Cerebellum (tissue), 4 donors: ENCODE measurements at places on chromosomes 4 and X. TPM values are rescaled to one million over a fixed set of nuclear protein-coding genes. Genes with fewer than 3 reads are reported as not detected.
A peak's percentile ranks its signal among the peaks of the same experiment; 100 is the strongest.

Gene RTL3
- total RNA-seq, result not detected

GRCh38 chr4:123874063-123874462 lies 477.5 kb downstream of the SPRY1 start:
- DNase-seq, result no peak

DNA sequence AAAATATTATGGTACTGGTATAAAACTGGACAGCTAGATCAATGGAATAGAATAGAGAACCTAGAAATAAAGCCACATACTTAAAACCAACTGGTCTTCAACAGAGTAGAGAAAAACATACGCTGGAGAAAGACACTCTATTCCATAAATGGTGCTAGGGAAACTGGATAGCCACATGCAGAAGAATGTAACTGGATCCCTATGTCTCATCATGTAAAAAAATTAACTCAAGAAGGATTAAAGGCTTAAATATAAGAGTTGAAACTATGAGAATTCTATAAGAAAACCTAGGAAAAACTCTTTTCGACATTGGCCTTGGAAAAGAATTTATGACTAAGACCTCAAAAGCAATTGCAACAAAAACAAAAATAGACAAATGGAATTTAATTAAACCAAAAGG lies 114.6 kb downstream of the PCDH18 start:
- DNase-seq, result no peak

- no peak for DNase-seq
Measured at GRCh38 chr4:21410372-21410771, 538.2 kb downstream of the KCNIP4 start.

Gene S100G
- not detected for total RNA-seq

GRCh38 chr4:113144091-113144490 lies 94.6 kb downstream of the ANK2 start:
- DNase-seq, result no peak

GRCh38 chr4:57214654-57215411 lies 104.6 kb upstream of the IGFBP7 start:
- DNase-seq, result no peak

GRCh38 chrX:154735695-154736393 lies 15.0 kb downstream of the GAB3 start:
- no peak for DNase-seq

Gene F11
- not detected for total RNA-seq

DNA sequence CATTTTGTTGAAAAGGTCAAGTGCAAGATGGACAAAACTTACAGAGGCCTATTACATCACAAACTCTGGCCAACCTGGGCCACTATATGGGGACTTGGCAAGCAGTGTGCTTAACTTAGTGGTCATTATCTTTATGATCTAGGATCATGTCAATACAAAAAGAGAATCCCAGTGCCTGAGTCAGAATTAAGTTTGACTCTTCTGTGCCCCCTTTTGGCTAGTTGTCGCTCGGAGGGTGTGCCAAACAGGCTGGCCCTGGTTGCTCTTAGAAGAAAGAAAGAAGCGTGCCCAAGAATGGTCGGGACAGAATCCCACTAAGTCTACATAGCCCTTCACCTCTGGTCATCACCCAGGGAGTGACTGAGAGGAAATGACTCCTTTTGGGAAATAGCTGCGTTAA lies 100.1 kb downstream of the EIF4E start:
- no peak for DNase-seq

Gene UGT8
- 11.3 TPM for total RNA-seq

- DNase-seq, result no peak
Measured at GRCh38 chr4:180116840-180117239, 2126.4 kb upstream of the TENM3 start.

Gene TCEAL2
- 16.1 TPM for total RNA-seq

GRCh38 chrX:47815901-47816845 lies 20.5 kb upstream of the ZNF81 start:
- no peak for DNase-seq

- no peak for DNase-seq
Measured at GRCh38 chrX:112687189-112687691, 7.5 kb upstream of the LHFPL1 start.

Gene PLAC8
- total RNA-seq, result 0.82 TPM

DNA sequence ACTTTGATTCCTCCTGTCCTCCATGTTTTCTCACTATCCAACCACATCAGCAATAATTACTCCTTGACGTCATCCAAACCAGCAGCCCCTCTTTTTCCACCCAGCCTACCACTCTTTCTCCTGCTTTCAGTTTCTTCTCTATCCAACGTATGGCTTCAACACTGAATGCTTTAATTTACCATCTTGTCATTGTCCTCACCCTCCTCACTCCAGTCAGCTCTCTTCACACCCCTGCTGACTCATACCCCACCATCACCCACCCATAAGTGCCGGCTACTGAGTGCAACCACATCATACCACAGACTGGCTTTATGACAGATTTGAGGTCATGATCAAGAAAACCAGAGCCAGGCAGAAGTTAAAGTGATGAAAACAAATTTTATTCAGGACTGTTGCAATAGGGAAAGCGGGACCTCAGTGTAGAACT lies 9.8 kb upstream of the ANXA5 start:
- DNase-seq, result no peak

GRCh38 chr4:125826801-125827695 lies 512.3 kb downstream of the FAT4 start:
- no peak for DNase-seq

DNA sequence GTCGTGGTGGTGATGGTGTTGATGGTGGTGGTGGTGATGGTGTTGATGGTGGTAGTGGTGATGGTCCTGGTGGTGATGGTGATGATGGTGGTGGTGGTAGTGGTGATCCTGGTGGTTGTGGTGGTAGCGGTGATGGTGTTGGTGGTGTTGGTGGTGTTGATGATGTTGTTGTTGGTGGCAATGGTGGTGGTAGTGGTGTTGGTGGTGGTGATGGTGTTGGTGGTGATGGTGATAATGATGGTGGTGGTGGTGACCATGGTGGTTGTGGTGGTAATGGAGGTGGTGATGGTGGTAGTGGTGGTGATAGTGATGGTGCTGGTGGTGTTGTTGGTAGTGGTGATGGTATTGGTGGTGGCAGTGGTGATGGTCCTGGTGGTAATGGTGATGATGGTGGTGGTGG lies 49.1 kb downstream of the TLR10 start:
- no peak for DNase-seq

Gene GPRASP3
- 33.4 TPM for total RNA-seq

GRCh38 chrX:148659481-148659880 lies 159.1 kb downstream of the AFF2 start:
- no peak for DNase-seq

GRCh38 chrX:155434906-155435743 lies 23.3 kb downstream of the F8A3 start:
- no peak for DNase-seq

DNA sequence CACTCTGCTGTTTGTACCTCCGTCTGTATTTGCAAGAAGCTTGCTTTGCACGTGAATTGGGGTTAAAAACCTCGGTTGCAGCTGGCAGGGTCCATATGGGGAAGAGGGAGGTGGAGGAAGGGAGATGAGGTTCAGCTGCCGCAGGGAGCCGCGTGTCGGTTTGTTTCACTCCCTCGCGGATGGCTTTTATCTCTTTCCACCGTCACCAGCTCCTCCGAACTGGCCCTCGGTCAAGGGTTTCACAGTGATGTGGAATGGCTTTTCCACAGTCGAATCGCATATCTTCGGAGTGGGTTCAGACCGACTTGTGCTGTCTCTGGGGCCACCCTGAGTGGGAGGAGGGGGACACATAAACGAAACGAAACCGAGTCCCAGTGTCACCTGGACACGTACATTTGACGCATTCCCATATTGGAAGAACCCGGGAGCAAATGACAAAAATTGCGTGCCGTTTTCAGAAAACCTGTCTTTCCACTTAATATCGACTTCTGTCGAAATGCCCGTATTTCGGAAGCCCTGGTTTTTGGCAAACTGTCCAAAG lies 929 bp downstream of the ZBTB33 start:
- peak; percentile 8 for DNase-seq

DNA sequence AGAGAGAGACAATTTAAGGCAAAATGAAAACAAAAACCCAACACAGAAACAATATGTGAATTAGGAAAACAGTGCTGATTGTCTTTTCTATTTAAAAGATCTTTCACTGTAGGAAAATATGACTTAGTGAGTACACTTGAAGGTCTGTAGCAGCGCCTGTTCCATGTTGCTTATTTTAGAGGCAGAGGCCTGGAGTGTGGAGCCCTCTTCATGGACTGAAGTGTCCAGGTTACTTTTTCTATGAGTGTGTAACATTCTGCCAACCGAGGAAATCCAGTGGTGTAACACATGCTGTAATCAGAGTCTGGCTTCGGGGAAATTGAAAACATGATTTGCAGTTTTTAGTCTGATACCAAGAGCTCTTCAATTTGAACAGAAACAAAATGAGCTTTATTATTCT lies 64.0 kb upstream of the GPRIN3 start:
- DNase-seq, result no peak

Gene HHIP
- total RNA-seq, result 10.6 TPM

DNA sequence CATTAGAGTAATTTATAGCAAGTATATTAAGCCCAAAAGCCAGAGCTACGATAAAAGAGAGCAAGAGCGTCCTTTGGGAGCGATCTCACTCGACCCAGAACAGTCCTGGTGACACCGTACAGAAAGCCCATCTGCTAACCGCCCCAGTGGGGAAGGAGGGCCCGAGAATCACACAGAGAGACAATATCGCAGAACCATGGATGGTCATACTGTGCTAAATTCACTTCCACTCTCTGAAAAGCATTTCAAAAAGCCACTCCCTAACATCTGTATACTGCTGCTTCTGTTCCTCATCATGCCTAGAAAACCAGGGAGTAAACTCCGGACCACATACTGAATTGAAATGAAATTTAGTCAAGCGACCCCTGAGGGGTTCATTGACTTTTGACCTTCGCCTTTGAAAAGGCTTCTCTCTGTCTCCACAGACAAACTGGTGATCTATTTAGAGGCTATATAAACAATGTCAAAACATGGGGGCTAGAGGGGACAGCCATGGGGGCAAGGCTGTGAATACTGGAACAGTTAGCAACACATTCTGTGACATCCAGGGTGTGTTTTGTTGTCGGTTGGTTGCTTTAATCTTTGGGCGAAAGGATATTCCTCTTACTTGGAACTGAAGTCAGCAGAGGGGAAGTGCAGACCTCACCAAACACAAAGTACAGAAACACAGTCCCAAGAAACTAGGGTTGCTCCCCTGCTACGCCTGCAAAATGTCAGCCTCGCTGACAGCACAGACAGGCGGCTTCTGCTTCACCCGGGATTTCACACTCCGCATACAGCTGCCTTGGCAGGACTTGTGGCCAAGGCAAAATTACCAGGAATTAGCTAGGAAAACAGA lies 129.0 kb upstream of the RASGEF1B start:
- DNase-seq, result no peak

Gene NR3C2
- total RNA-seq, result 10.1 TPM

Gene TMEM144
- total RNA-seq, result 4.0 TPM

- DNase-seq, result no peak
Measured at GRCh38 chrX:97672138-97672537, 788.4 kb downstream of the RPA4 start.

DNA sequence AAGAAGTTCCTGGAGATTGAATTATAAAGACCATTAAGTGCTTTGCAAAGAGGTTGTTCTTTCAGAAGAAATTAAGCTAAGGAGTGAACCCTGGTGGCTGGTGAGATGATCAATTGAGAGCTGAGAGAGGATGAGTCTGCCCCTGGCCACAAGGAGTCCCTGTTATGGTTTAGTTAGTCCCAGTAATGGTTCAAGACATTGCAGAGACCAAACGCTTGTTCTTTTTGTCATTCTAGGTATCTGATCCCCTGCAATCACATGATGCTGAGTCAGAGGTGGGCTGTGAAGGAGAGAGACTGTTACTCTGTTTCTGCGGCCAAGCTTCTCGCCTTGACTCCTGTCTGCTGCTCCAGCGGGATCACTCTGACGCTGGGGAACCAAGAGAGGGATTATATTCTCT lies 114.5 kb downstream of the GATB start:
- DNase-seq, result no peak

GRCh38 chr4:183797445-183798300 lies 107.4 kb upstream of the STOX2 start:
- no peak for DNase-seq

Gene HAND2
- not detected for total RNA-seq

DNA sequence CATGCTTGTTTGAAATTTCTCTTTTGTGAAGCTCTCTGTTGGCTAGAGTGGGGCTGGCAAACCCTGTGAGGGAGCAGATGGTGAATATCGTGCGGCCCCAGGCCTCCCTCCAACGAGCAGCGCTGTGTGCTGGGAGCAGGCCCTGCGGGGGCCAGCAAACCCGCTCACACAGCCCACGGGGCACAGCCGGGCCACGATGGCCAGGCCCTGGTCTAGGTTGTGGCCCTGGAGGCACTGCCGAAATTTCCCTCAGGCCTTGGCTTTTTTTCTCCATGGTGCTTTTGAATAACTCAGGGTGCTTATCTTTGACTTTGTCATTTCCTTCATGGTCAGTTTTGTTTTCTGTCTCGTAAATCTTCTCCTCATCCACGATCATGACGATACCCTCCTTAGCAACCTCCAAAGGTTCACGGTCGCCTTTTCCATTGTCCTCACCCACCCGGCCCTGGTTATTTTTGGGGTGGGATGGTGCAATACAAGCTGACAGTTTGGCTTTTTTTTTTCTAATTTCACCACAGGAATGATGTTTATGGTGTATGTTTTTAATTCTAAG lies 20.7 kb downstream of the PCGF3 start:
- peak; percentile 68 for DNase-seq

DNA sequence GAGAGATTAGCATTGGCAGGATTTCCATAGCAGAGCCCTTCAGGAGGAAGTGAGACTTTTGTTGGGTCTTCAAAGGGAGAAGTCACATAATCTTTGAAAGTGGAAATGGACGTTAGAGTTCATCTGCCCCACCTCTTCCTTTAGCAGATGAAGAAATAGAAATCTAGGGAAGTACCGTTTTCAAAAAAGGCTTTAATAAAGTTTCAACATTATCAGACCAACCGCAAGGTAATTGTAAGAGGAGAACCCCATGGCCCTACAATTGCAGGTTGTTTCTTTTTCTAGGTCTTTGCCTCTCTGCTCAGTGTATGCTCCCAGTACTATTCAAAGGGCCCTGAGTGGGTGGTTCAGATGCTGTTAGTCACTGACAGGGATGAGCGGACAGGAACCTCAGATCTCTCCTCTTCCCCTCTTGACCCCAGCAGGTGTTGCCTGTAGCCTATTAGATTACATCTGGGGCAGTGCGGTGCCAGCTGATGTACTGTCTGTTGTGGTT lies 48.6 kb upstream of the AP1S2 start:
- no peak for DNase-seq

- DNase-seq, result no peak
Measured at GRCh38 chr4:111698361-111698760, 446.9 kb upstream of the FAM241A start.

DNA sequence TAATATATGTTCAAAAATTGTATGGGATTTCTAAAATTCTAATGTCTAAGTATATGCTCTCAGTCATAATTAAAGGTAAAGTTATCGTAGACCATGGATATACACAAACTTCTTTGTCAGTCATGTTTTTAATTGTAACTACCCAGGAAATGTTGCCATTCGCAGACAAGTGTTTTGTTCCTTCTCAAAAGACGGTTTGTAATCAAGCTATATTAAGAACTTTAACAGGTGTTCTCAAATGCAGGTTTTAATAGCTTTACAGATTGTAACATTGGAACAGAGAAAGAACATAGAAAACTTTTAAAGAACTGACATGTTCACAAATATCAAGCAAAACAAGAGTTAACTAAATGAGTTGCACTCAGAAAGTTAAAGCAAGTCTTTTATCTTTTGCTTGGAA lies 58.9 kb downstream of the KDM5C start:
- DNase-seq, result no peak
